ENCODE measurements at places on chromosomes 2 and 18.
A peak's percentile ranks its signal among the peaks of the same experiment; 100 is the strongest.

- no peak for DNase-seq
Observed at GRCh38 chr2:23354554-23354953, 30.4 kb upstream of the KLHL29 start.

GRCh38 chr2:238651306-238652052 lies 196.4 kb upstream of the TWIST2 start:
- DNase-seq: no peak

DNA sequence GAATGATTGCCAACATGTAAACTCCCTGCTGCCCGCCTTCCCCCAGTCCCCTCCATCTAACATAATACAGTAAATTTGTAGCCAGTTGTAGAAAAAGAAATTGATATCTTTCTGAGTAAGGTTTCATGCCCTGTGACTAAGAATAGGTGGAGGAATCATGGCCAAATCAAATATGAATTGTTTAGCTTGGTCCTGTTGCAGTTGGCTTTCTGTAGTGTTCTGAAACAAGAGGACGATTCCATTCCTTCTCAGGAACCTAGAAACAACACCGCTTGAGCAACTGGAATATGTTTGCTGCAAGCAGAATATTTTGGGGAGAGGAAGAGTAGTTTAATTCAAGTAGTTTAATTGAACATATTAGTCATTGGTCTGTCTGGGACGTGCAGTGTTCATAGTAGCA lies 7.0 kb upstream of the DRC1 start:
- no peak for DNase-seq

DNA sequence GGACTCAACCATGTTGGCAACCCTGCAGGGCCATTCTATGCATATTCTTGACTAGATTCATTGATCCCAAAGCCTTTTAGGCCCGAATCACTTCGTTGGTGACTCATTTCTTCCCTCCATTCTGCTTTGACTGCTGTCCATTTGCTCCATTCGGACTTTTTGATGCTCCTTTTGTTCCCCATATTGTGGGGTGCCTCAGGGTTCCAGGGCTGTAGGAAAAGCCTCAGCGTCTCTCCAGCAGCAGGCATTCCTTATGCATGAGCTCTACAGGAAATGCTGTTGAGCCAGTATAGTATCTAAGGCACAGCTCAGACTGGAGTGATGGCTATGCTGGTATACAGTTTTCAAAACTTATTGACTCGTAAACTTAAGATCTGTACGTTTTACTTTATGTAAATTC lies 292.6 kb downstream of the PRKCE start:
- DNase-seq: peak; percentile 77

DNA sequence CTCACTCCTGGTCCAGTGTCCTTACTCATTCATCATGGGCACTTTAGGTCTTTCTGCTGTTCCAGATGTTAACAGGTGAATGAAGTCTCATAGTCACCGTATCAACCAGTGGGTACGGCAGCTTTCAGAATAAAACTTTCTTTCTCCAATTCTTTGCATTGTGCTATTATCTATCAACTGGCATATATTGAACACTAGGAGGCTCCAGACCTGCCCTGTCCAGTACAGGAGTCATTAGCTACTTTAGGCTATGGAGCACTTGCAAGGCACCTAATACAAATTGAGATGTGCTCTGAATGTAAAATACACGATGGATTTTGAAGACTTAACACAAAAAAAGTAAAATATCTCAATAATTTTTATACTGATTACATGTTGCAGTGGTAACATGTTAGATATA lies 43.2 kb upstream of the NEB start:
- no peak for DNase-seq

GRCh38 chr18:6255116-6255705 lies 159.5 kb downstream of the L3MBTL4 start:
- no peak for DNase-seq

GRCh38 chr2:236343400-236344161 lies 79.4 kb upstream of the ASB18 start:
- DNase-seq: peak; percentile 78

GRCh38 chr2:102208774-102209173 lies 22.0 kb downstream of the IL1RL2 start:
- no peak for DNase-seq

- DNase-seq: no peak
Observed at GRCh38 chr2:223602972-223603371, 811 bp upstream of the SCG2 start.

DNA sequence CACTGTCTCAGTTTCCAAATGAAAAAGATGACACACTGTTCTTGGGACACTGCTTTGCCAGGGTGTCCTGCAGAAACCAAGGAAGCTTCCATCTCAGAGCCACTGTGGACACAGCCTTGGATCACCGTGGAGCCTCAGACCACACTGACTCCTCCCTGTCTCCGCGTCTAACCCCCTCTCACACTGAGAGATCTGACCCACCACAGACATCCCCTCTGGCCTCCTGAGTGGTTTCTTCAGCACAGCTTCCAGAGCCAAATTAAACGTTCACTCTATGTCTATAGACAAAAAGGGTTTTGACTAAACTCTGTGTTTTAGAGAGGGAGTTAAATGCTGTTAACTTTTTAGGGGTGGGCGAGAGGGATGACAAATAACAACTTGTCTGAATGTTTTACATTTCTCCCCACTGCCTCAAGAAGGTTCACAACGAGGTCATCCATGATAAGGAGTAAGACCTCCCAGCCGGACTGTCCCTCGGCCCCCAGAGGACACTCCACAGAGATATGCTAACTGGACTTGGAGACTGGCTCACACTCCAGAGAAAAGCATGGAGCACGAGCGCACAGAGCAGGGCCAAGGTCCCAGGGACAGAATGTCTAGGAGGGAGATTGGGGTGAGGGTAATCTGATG lies 113.4 kb upstream of the PKDCC start:
- DNase-seq: peak; percentile 79

DNA sequence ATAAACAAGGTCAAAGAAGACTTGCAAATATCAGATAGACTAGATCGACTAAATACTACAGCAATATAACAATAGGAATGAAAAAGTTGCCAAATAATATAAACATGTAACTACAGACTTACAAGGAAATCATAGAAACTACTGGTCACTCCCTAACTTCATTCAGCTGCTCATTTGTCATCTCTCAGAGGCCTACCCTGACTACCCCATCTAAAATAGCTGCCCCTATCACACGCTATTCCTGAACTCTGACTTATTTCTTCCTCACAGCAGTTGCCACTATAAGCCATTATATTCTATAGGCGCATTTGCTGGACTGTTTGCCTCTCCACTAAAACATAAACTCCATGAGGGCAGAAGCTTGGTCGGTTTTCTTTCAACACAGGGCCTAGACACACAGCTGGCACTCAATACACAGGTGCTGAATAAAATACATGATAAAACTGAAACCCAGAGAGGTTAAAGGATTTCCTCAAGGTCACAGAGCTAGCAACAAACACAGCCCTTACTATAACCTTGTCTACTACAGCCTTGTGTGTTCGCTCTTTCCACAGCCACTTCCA lies 1.8 kb downstream of the STRN start:
- DNase-seq: no peak

- peak; percentile 8 for DNase-seq
Observed at GRCh38 chr2:150097901-150098531, 389.5 kb downstream of the RND3 start.

DNA sequence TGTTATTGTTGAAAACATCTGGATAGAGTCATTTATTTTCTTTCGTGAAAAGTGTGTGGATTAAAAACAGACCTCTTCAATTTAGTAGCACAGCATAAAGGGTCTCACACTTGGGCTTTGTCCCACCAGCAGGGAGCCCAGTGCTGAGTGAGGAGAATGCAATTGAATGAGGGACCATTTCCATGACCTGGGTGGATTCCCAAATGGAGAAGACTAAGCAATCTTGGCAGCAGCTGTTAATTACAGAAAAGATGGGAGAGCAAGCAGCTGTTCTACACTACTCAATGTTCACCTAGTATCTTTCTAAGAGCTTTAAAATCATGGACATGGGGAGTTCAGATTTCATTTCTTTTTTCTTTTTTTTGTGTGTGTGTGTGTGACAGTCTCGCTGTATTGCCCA lies 121.8 kb upstream of the FN1 start:
- DNase-seq: no peak

- DNase-seq: no peak
Observed at GRCh38 chr2:85116207-85116606, 17.0 kb upstream of the TCF7L1 start.

DNA sequence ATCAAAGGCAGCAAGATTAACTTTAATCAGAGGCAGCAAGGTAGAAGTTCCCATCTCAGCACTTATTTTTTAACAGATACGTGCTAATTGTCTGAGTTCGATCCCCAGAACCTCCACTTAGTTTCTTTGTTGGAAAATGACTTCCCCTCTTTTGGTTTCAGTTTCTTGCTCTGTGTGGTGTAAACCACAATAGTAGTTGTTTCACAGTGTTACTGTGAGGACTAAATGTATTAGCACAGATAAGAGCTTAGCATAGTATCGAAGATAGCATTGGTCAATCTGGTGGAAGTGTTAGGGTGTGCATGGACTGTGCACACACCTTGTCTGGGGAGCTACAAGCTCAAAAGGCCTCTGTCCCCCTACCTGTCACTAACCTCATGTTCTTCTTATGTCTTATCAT lies 988.3 kb upstream of the GYPC start:
- DNase-seq: no peak

DNA sequence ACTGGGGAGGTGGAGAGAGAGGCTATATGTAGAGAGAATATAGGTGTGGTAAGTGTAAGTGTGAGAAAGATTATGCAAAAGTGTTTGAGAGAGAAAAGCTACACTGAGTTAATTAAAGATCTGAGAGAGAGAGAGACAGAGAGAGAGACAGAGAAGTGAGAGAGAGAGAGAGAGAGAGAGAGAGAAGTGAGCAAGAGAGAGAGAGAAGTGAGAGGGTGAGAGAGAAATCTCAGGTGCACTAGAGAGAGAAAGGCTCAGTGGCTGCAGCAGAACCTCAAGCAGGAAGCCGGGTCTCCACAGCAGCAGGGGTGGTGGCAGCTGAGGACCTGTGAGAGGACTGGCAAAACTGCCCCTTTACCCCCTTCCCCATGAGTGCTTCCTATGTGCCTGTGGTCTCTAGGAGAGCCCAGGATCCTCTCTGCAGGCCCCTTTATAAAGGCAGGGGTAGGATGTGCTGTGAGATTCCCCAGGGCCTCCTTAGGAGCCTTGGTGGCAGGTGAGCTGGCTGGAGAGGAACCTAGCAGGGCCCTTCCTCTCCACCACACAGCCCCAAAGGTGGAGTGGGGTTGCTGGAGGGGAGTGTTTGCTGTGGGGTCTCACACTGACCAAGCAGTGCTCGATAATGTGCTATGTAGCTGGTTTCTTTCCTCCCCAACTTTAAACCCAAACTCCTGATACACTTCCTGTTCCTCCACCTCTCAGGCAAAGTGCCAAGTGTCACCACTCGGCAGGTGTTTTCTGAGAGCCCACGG lies 52.6 kb downstream of the SLC4A5 start:
- no peak for DNase-seq

DNA sequence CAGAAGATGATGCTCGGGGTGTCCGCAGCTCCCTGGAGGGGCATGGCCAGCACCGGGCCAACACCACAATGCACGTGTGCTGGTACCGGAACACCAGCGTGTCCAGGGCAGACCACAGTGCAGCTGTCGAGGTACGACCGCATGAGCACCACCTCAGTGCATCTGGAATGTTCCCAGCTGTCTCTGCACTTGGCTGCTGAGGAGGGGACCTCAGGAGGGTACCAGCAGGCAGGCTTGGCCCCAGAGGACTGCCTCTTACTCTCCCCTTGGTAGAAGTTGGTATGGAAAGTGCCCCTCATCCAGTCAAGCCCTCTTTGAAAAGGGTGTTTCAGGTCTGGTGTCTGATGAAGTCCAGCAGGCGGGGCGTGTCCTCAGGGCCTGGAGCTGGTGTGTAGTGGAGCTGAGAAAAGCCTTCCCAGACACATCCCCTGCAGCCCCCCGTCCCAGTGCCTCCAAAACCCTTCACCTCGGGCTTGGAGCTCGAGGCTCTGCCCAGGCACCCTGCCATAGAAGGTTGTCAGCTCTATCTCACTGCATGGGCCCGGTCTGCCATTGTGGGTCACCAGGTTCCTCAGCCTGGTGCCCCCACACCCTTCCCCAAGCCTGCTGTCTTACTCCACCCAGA lies 16.7 kb downstream of the STK25 start:
- no peak for DNase-seq

DNA sequence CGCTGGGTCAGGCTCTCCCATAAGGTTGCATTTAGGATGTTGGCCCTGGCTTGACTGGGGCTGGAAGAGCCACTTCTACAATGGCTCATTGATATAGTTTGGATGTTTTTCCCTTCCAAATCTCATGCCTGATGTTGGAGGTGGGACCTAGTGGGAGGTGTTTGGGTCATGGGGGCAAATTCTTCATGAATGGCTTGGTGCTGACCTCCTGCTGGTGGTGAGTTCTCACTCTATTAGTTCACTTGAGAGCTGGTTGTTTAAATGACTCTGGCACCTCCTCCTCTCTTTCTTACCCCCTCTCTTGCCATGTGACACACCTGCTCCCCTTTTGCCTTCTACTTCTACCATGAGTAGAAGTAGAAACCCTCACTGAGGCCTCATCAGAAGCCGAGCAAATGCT lies 20.5 kb downstream of the ACOXL start:
- DNase-seq: no peak

- DNase-seq: no peak
Observed at GRCh38 chr18:11871501-11871900, 20.3 kb downstream of the CHMP1B start.

- no peak for DNase-seq
Observed at GRCh38 chr2:58227171-58227917, 13.8 kb downstream of the FANCL start.

GRCh38 chr2:126658905-126659561 lies 3.1 kb downstream of the GYPC start:
- no peak for DNase-seq

DNA sequence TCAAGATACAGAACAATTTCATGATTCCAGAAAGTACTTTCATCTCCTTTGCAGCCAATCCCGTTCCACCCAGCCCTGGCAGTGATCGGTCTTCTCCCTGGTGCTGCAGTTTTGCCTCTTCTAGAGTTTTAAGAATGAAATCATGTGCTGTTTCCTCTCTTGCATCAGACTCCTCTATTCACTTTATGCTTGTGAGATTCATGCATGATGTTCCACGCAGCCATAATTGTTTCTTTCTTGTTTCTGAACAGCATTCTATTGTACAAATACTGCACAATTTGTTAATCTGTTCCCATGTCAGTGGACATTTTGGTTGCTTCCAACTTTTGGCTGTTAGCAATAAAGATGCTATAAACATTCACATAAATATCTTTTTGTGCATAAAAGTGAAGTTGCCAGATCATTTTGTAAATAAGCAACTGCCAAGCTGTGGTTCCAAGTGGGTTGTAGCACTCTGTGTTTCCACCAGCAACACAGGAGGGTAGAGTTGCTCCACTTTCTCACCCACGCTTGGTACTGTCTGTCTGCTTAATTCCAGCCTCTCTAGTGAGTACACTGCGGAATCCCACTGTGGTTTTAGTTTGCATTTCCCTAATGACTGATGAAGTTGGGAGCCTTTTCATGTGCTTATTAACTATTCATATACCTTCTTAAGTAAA lies 104.5 kb downstream of the TWIST2 start:
- peak; percentile 51 for DNase-seq

- DNase-seq: peak; percentile 44
Observed at GRCh38 chr2:111194835-111195621, 74.3 kb downstream of the BCL2L11 start.

DNA sequence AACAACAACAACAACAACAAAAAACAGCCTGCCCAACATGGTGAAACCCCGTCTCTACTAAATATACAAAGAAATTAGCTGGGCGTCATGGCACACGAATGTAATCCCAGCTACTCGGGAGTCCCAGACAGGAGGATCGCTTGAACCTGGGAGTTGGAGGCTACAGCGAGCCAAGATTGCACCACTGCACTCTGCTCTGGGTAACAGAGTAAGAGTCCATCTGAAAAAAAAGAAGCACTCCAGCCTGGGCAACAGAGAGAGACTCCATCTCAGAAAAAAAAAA lies 344.1 kb upstream of the PLGLB2 start:
- DNase-seq: no peak
